Right ventricle myocardium inferior (tissue), 1 donor: ENCODE measurements at places on chromosomes 7 and 10.

DNA sequence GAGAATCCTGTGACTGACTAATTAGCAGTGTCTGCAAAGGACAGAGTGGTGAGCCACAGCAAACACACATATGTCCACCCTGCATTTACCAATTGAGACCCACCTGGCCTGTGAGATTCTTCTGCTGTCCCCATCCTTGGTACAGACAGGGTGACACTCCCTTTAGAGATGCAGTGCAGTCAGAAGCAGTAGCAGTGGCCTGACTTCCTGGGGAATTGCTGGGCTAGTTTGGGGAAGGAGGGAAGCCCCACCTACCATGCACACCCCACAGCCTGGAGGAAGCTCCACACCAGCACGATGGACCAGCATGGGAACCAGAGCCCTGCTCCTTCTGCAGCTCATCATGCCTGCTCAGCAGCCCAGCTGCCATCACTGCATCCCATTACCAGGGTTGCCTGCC is 924.9 kb upstream of the ZNF722 start:
- DNase-seq = no peak

DNA sequence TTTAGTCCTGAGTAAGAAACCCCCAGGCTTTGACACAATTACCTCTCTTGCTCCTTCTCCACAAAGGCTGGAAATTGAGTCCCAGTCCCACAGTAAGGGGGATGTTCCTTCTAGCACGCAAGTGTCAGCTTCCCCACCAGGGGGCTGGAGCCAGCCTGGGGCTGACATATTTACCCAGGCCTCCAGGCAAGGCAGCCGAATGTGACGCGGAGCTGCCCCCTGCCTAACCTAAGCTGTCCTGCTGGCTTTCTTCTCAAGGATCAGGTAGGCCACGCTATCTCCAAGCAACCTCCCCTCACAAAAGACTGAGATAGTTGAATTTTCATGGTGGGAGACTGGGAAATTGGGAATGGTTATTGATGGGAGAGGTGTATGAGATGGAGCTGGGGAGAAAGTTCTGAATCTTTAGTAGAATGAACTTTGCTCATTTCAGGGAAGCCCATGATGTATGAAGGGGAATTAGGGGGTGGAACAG is 19.2 kb upstream of the BMPER start:
- no peak for DNase-seq

DNA sequence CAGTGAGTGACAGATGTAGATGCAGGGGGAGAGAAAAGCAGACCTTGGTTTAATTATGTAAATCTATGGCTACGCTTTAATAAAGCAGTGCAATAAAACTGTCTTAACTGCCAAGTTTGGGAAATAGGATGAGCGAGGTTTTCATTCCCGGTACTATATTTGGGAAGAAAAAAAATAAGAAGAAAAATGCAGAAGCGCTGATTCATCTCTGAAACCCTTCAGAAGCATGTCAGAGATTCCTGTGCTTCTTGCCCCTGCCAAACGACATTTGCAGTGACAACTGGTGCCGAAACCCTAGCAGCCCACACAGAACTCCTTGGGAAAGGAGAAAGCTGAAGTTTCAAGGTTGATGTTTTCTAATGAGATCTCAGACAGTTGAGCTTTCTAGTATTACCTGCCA is 380.7 kb downstream of the REEP3 start:
- no peak for DNase-seq

DNA sequence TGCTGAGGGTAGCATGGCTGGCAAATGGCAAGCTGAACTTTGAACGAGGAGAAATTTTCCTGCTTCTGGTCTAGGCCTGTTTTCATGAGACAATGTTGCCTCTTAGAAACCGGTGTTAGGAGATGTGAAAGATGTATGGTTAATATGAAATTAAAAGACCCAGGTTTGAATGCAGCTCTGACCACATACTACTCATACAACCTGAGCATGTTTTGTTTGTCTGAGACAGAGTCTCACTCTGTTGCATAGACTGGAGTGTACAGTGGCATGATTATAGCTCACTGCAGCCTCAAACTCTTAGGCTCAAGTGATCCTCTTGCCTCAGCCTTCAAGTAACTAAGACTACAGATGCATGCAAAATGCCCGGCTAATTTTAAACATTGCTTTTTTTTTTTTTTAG is 193.4 kb upstream of the FZD8 start:
- no peak for DNase-seq

DNA sequence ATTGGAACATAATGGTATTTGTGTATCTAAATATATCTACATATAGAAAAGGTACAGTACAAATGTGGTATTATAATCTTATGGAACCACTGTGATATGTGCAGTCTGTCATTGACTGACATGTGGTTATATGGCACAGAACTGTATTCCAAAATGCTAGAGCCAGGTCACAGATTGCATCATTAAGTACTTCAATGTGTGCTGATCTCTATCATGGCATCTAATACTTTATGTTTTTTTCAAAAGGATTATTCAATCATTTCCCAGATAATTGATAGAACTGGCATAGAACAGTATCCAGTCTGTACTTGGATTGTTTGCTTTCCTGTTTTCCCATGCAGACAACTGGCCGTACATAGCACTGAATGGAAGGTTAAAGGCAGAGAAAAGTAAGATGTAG is 662.7 kb downstream of the PARD3 start:
- DNase-seq = no peak

- no peak for DNase-seq
Observed at GRCh38 chr10:26806557-26806956, 54.2 kb downstream of the ABI1 start.

GRCh38 chr7:101236292-101236835 is 1.2 kb downstream of the CLDN15 start:
- no peak for DNase-seq

- no peak for DNase-seq
Observed at GRCh38 chr7:94888551-94888950, 18.8 kb upstream of the PPP1R9A start.

DNA sequence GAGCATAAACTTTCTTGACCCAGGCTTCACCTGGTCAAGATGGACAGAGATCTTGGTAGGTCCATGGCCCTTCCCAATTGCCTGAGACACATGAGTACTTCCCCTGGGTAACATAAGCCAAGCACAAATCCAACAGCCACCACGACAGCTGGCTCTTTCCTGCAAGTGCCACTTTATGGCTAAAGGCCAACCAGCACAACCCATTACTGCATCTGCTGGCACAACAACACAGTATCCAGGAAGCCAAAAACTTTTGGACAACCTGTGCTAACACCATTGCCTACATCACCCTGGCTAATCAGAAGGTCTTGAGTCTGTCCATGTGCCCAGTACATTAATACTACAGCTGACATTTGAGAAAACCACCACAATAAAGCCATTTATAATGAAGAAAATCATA is 548.0 kb upstream of the SEMA3D start:
- DNase-seq = no peak
